ENCODE measurements at places on chromosomes 1 and 21.

- DNase-seq, result no peak
Observed at GRCh38 chr1:183234660-183235476, 48.8 kb downstream of the LAMC2 start.

- no peak for DNase-seq
Observed at GRCh38 chr1:193348769-193349535, 162.5 kb upstream of the B3GALT2 start.

GRCh38 chr1:109487261-109487660 is 3.6 kb downstream of the ATXN7L2 start:
- no peak for DNase-seq

GRCh38 chr1:20356850-20357459 is 66.3 kb downstream of the VWA5B1 start:
- DNase-seq, result no peak

Data from AML-193 (cell line).